Suprapubic skin (tissue), 4 donors: ENCODE measurements at places on chromosomes 2 and 18. TPM values are rescaled to one million over a fixed set of nuclear protein-coding genes. Genes with fewer than 3 reads are reported as not detected.
A peak's percentile ranks its signal among the peaks of the same experiment; 100 is the strongest.

DNA sequence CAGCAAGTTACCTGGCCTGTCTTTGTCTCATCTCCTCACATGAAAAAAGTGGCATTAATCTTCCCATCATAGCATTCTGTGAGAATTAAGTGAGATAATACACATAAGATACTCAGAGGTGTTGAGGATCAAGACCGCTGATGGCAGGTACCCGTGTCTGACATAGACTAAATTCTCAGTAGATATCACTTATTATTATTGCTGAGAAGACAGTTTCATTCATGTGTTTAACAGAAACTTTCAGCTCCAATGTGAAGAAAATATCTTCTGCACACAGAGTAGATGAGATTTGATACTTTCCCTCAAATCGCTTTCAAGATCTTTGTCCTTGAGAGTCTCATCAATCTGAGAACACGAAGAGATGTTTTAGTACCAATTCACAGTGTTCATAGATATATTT is 809.4 kb downstream of the TSN start:
- no peaks in the 10 kb centered on the region for H3K4me1 ChIP-seq
- DNase-seq: no peak
- no peak overlapping the region for H3K27ac ChIP-seq
- H3K27me3 ChIP-seq: no peaks in the 10 kb centered on the region
- H3K4me3 ChIP-seq: no peak overlapping the region
- H3K36me3 ChIP-seq: no peaks in the 10 kb centered on the region

DNA sequence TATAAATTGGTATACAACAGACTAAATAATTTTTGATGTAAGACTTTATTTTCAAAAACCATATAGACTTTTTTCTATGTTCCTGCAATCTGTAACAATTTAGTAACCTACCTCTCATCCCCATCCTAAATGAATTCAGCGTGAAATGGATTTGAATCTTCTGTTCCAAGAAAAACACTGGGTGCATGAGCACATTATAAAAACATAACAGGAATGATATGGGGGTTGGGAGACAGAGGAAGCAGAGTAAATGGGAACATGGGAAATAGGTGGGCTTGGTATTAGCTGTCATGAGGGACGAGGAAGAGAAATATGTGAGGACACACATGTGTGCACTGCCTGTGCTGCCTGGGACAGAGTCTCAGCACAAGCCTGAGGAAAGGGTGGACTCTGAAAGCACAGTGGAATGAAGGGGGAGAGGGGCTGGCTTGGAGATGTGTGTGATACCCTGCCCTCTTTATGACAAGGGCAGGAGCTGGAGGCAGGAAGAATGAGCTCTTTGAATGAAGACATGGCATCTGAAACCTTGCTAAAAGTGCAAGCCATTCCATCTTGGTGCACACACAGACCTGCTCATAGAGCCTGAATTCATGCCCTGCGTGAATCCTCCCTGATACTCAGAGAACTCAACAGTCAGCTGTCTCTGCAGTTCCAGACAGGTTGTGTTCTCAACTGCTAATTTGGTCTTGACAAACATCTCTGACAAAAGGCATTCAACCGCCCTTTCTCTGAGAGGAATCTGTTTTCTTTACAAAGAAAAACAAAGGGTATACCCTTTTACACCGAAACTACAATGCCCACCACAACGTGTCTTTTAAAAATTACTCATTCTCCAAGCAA is 66.6 kb downstream of the EPB41L3 start:
- no peak for DNase-seq
- no peak overlapping the region for H3K4me3 ChIP-seq
- H3K4me1 ChIP-seq: no peaks in the 10 kb centered on the region
- H3K36me3 ChIP-seq: no peaks in the 10 kb centered on the region
- H3K27me3 ChIP-seq: no peaks in the 10 kb centered on the region
- no peak overlapping the region for H3K27ac ChIP-seq

- DNase-seq: peak; percentile 75
- H3K4me3 ChIP-seq: no peak overlapping the region
- no peaks in the 10 kb centered on the region for H3K36me3 ChIP-seq
- H3K27me3 ChIP-seq: no peaks in the 10 kb centered on the region
These were observed 190.1 kb downstream of the TTC32 start for GRCh38 chr2:19711470-19712372.

GRCh38 chr18:73613706-73614340 is 533.8 kb downstream of the FBXO15 start:
- H3K27me3 ChIP-seq: no peaks in the 10 kb centered on the region
- DNase-seq: no peak
- no peak overlapping the region for H3K4me3 ChIP-seq
- H3K4me1 ChIP-seq: no peaks in the 10 kb centered on the region
- H3K27ac ChIP-seq: no peak overlapping the region

DNA sequence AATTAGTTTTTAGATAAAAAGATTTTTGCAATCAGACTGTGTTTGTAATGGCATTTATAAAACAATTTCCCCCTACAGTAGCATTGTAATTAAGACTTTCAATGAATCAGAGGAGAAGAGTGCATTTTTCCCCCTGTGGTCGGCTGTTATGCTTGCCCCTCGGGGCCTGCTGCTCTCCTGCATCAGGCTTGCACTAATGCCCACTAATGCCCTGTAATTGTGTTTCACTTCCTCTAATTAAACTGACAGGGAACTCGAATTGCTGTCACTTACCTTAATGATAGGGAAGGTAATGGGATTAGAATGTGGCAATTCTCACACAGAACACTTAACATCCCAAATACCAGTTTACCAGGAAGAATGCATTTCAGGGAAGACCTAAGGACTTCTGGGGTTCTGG is 61.2 kb upstream of the LRRTM1 start:
- no peaks in the 10 kb centered on the region for H3K36me3 ChIP-seq
- no peaks in the 10 kb centered on the region for H3K4me1 ChIP-seq
- no peaks in the 10 kb centered on the region for H3K27me3 ChIP-seq

- no peaks in the 10 kb centered on the region for H3K27me3 ChIP-seq
- H3K4me3 ChIP-seq: no peak overlapping the region
- no peak overlapping the region for H3K27ac ChIP-seq
- H3K36me3 ChIP-seq: no peaks in the 10 kb centered on the region
- peaks cover 7% of the 10 kb centered on the region for H3K4me1 ChIP-seq
These were observed 42.1 kb downstream of the NIFK start for GRCh38 chr2:121694398-121695170.

DNA sequence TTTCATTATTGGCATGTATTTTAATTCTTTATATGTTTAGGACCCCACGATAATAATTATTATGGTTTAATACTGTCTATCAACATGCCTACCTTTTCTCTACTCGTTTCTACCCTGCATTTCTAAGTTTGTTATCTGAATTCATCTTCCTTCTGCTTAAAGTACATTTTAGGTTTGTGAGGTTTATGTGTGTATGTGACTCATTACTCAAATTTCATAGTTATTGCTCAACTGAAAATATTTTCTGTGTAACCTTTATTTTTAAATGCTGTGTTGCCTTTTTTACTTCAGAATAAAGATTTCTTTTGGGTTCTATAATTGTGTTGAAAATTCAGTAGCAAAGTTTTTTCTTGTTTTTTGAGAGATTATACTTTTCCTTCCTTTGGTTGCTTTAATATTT is 933.9 kb upstream of the LRRTM1 start:
- no peaks in the 10 kb centered on the region for H3K4me1 ChIP-seq
- H3K4me3 ChIP-seq: no peak overlapping the region
- no peaks in the 10 kb centered on the region for H3K27me3 ChIP-seq
- H3K27ac ChIP-seq: no peak overlapping the region
- H3K36me3 ChIP-seq: no peaks in the 10 kb centered on the region

- H3K4me3 ChIP-seq: no peak overlapping the region
- no peak overlapping the region for H3K27ac ChIP-seq
- no peaks in the 10 kb centered on the region for H3K36me3 ChIP-seq
- H3K27me3 ChIP-seq: no peaks in the 10 kb centered on the region
- peaks cover 9% of the 10 kb centered on the region for H3K4me1 ChIP-seq
These were observed 1749.0 kb upstream of the CELF4 start for GRCh38 chr18:39314595-39314994.

GRCh38 chr2:172484253-172484652 is 56.9 kb downstream of the ITGA6 start:
- no peak overlapping the region for H3K27ac ChIP-seq
- no peak overlapping the region for H3K4me3 ChIP-seq
- H3K4me1 ChIP-seq: peaks cover 6% of the 10 kb centered on the region
- no peak for DNase-seq
- no peaks in the 10 kb centered on the region for H3K27me3 ChIP-seq

CYS1 gene
- total RNA-seq: not detected

CCDC74B gene
- 0.96 TPM for total RNA-seq

GPR17 gene
- not detected for total RNA-seq

SERPINB8 gene
- total RNA-seq: 64.2 TPM

SLC4A5 gene
- 4.2 TPM for total RNA-seq

COL5A2 gene
- 15.4 TPM for total RNA-seq
